ENCODE measurements at places on chromosomes 2 and 18.

GRCh38 chr2:46555646-46556234 lies 76.4 kb downstream of the TMEM247 start:
- no peak for DNase-seq

GRCh38 chr18:11115276-11115675 lies 34.1 kb downstream of the PIEZO2 start:
- DNase-seq, result no peak

DNA sequence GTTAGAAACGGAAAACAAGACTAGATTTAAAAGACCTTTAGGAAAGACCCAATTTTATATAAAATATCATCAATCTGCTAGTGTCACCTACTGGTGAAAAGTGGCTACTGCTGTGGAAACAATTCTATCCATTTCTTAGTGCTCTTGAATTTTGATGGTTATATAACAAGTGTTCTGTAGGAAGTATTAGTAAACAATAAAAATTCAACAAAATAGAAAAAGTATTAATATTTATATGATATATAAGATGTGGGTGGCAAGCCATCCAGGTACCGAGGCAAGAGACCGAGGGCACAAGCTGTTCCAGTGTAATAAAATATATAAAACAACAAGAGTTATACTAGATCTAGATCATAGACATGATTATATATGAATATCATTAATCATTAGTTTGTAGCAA lies 6.2 kb upstream of the TMEM87B start:
- DNase-seq, result peak; percentile 77

GRCh38 chr2:155368934-155369333 lies 670.4 kb downstream of the KCNJ3 start:
- peak; percentile 50 for DNase-seq

DNA sequence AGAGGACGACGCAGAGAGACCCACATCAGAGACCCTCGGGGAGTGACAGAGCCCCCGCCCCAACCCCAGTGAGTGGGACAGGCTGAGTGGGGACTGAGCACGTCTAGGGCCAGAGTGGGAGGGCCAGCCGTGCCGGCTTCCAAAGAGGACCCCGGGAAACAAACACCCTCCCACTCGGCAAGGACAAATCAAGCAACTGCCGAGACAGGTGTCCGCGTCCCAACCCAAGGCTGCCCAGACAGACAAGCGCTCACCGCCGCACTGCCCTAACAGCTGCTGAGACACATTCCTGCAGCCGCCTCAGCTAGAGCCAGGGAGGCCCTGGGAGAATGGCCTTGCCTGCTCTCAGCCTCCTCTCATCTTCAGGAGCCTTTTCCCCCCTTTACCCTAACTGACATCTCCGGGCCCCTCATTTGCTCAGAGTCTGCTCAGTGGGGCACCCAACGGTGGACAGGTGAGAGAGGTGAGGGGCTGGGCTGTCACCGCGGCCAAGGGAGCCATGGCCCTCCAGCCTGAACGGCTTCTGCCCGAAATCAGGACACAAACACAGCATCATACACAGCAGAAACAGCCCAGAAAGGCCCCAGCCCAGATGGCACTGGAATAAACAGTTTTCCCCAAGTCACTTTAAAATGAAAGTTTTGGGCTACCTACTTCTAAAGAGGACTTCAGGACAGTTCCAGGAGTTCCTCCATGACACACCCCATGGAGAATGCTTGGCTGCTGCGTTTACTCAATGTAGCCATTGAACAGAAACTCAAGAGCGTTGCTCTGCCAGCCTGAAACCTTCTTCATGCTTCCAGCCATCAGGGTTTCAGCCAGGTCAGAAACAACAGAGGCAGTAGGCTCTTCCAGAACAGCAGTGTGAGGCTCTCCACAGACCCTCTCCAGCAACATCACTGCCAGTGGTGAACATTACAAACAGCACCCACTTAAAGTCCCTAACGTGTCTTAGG lies 23.6 kb downstream of the SLC66A2 start:
- DNase-seq, result no peak

- DNase-seq, result no peak
Observed at GRCh38 chr2:136441979-136442714, 323.2 kb upstream of the THSD7B start.

- DNase-seq, result no peak
Observed at GRCh38 chr2:227007148-227007547, 156.9 kb downstream of the COL4A4 start.

DNA sequence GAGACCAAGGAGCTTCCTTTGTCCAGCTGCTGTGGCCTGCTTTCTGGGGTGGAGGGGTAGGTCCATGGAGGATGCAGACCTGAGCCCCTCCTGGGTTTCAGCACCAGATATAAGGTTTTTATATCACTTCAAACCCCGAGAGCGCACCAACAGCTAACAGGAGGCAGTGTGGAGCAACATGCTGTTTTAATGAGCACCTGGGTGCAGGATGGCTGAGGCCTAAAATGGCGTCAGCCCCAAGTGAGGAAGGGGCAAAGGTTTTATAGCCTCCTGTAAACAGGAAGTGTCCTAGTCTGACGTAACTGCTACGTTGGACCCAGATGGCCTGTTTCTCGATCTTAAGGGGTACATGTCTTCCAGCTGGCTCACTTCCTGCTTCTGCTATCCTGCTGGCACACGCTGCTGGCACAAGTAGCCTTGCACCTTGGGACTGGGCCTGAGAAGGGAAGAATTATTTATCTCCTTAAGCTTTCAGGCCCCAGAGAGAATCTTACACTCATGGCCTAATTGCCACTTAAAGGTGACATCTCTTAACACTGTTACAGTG lies 11.4 kb upstream of the REG1B start:
- DNase-seq, result no peak

GRCh38 chr2:196337208-196337953 lies 166.0 kb upstream of the STK17B start:
- DNase-seq, result peak; percentile 43

GRCh38 chr2:142241016-142241415 lies 110.2 kb upstream of the LRP1B start:
- peak; percentile 44 for DNase-seq

GRCh38 chr18:2197946-2198345 lies 373.4 kb downstream of the METTL4 start:
- DNase-seq, result no peak

- DNase-seq, result no peak
Observed at GRCh38 chr2:9885036-9885684, 41.9 kb downstream of the TAF1B start.

GRCh38 chr2:144518748-144519596 lies 947 bp downstream of the ZEB2 start:
- DNase-seq, result no peak

- no peak for DNase-seq
Observed at GRCh38 chr2:28341208-28341891, 51.3 kb upstream of the FOSL2 start.

GRCh38 chr2:147101941-147102790 lies 742.7 kb upstream of the ACVR2A start:
- no peak for DNase-seq

- DNase-seq, result no peak
Observed at GRCh38 chr18:66752733-66753132, 148.8 kb upstream of the CDH19 start.

DNA sequence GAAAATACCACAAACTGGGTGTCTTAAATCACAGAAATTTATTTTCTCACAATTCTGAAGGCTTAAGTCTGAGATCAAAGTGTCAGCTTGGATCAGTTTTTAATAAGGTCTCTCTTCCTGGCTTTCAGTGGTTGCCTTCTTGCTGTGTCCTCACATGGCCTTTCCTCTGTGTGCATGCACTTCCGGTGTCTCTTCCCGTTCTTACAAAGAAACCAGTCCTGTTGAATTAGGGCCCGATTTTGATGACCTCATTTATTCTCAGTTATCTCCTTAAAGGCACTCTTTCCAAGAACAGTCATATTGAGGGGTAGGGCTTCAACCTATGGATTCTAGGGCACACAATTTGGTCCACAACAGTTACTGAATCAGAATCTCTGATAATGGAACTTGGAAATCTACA lies 5.4 kb upstream of the XIRP2 start:
- no peak for DNase-seq

DNA sequence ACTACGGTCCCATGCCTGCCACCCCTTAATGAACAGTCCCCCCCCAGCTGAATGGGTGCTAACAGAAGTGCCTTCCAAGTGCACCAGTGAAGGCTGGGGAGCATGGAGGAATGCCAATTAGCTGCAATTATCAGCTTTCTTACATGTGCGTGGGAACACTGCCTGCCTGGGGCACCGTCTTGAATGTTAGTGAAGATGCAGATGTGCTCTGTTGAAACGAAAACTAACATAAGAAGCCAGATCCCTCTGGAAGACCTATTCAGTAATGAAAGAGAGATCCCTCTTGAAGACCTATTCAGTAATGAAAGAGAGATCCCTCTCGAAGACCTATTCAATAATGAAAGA lies 154.5 kb downstream of the CLIP4 start:
- no peak for DNase-seq

GRCh38 chr2:27965841-27966240 lies 75.3 kb downstream of the BABAM2 start:
- no peak for DNase-seq

GRCh38 chr18:63527251-63527650 lies 14.9 kb upstream of the SERPINB12 start:
- DNase-seq, result no peak

GRCh38 chr2:217732992-217733391 lies 269.8 kb downstream of the TNS1 start:
- no peak for DNase-seq

Measured in kidney glomerular epithelial cell (primary cell).